ENCODE measurements at places on chromosomes 7 and 10. TPM values are rescaled to one million over a fixed set of nuclear protein-coding genes. Genes with fewer than 3 reads are reported as not detected.

DNA sequence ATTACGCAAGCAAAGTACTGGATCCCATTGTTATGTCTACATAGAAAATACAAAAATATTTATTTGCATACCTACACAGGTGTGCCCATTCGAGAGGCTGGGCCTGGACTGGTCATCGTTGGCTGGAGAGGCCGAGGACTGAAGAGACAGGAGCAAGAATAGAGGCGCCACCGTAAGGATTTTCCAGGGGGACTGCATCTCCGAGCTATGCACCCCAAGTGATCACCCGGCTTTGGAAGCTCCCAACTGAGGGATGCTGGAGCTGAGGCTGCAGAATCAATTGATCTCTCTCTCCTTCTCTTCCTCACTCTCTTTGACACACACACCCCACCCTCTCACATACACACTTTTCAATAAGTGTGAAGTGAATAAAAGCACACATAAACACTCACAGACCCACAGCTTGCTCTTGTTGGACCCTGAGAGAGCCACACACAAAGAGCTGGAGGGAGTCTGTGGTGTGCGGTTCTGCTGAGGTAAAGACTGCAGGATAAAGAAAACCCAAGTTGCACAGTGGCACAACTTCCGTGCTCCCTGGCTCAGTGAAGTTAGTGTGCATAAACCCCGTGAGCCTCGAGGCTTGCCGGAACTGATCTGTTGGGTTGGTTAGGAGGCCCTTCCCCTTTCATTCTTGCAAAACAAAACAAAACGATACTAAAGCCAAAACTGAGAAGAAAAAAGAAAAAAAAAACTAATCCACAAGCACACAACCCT lies at the start of gene AOAH:
AOAH (minus strand) TSS at position 544 of the 714 bp plus-strand sequence; CDS start at position 198, 346 bp downstream.
- peak; percentile 11 for DNase-seq

DNA sequence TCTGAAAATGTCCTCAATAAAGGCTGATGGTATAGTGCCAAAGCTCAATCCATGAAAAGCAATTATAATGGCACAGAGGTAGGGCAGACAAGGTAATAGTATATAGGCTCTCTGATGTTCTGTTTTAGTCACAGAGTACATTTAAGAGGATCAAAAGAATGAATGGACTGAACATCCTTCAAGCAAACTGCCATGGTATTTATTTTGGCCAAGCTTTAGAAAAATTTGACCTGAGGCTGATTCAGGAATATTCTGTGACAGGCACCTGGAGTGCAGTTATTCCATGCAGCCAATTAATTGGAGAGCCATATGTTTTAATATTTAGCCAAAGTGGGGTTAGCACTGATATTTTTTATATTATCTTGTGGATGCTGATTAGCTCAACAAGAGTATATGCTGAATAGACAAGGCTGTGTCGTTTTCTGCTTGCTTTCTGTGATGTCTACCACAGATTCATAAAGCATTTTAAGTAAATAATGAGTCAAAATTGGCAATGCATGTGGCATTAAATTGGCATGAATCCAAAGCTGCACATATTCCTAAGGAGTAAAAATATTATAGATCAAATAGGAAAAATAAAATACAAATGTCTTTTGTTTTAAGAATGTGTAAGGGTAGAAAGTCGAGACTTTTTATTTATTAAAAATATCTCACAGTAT lies 177.4 kb downstream of the PCLO start:
- no peak for DNase-seq

- DNase-seq = no peak
These were observed 276.3 kb downstream of the GPR37 start for GRCh38 chr7:124489082-124489819.

GRCh38 chr10:96074776-96075175 lies 31.4 kb downstream of the CCNJ start:
- no peak for DNase-seq

DNA sequence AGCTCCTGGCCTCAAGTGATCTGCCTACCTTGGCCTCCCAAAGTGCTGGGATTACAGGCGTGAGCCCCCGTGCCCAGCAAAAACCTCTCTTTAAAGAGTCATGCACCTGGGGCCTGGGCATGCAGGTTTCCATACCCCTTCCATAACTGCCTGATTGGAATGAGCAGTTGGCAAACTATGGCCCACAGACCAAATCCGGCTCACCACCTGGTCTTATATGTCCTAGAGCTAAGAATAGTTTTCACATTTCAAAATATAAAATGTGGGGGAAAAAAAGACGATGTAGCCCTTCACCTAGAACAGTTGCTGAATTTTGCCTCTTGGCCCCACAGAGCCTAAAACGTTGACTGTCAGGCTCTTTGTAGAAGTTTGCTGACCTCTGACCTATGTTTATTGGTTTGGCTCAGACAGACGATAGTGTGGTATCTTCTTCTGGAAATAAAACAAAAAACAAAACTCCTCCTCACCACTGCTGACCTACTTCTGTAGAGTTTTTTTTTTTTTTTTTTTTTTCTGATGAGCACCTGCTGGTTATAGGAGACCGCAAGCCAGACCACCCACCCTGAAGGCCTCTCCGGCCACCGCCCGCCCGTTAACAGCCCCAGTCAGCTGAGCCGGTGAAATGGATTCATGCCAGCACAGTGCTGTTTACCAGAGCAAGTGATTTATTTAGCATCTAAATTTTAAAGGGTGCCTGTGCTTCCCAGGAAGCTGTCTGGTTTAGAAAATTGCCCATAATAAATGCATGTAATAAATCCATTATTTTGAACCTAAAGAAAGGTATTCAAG lies 33.5 kb upstream of the SFRP5 start:
- DNase-seq = no peak

GRCh38 chr7:151600331-151600730 lies 80.6 kb upstream of the RHEB start:
- no peak for DNase-seq

- no peak for DNase-seq
These were observed 211.3 kb downstream of the GRID1 start for GRCh38 chr10:86155054-86155921.

- peak; percentile 63 for DNase-seq
These were observed at the start of gene RHOBTB1 for GRCh38 chr10:60944058-60944909. RHOBTB1 (minus strand) TSS chr10:60944185; CDS start chr10:60911542, 32,643 bp downstream.

DNA sequence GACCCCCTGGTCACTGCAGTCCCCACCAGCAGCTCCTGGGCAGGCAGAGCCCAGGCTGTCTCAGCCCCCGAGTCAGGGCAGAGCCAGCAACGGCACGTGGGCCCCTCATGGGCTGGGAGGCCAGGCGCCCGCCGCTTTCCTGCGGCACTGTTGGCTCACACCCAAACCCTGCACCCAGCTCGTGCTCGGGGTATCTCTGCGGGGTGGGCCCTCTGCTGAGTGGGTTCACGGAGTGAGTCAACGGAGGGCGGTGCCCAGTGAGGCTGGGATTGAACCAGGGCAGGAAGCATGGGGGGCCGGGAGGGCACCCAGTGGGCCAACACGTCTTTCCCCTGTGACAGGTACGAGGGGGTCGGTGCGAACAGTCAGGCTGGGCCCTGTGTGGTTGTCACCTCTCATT lies 28.9 kb downstream of the ADAP1 start:
- DNase-seq = no peak

DNA sequence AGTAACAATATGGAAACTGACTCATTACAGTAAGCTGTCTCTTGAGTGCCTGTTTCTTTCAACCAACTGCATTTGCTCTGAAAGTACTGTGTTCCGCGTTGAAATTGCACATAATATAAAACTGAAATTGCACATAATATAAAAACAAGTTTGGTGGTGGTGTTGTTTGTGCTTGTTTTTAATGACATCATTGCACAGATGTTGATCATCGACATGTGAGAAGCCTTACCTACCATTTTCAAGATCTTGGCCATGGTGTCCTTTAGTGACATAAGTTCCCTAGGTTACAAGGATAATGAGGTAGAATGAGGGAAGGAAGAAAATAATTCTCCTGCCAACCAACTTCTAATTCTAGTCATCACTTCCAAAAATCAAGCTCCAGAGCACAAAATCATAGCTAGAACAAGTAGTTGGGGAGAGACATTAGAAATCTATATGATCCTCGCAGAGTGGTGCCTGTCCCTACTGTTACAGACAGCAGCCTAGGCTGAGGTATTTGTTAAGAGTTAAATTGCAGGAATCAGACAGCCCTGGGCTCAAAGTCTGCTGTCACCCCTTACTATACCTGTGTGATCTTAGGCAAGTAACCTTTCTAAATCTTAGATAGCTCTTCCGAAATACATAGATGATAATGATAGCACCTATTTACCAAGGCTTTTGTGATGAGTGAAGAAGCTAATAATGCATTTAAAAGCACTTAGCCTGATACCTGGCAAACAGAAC lies 29.3 kb downstream of the DOCK4 start:
- no peak for DNase-seq

Gene CNTNAP2
- total RNA-seq = not detected

Gene NANOS1
- 5.7 TPM for total RNA-seq

Gene SMKR1
- total RNA-seq = 1.4 TPM

Gene ABCB1
- 3.2 TPM for total RNA-seq

Gene ECHDC3
- total RNA-seq = 8.5 TPM

Gene WDR91
- total RNA-seq = 31.8 TPM

Gene NAT16
- 1.5 TPM for total RNA-seq

Gene CABCOCO1
- total RNA-seq = 0.40 TPM

Gene C10orf53
- not detected for total RNA-seq

Gene PIP
- not detected for total RNA-seq
